ENCODE measurements at places on chromosomes 7 and 10.

DNA sequence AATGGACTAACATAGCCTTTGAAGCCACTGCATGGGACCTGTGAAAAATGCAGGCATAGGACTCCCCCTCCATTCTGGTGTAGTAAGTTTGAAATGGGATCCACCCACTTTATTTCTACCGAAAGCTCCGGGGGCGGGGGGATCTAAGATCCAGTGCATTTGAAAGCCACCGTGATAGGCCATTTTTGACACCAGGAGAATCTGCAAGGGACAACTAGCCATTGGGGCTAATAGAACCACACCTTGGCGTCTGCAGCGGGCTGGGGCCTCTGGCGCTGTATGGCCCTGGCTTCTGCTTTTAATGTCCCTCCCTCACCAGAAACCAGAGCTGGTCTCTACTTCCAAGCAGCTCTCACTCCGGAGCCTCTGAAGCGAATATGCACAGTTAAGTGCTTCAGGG, 60.1 kb upstream of the GPR26 start:
- DNase-seq = no peak

GRCh38 chr10:12375076-12375504, 25.7 kb downstream of the CAMK1D start:
- DNase-seq = no peak

GRCh38 chr7:5212633-5213285, 22.7 kb downstream of the WIPI2 start:
- DNase-seq = no peak

- peak; percentile 31 for DNase-seq
Measured at GRCh38 chr10:110643653-110644597, at the start of gene RBM20. Gene RBM20 (plus strand): TSS chr10:110644336. CDS start chr10:110644455, 119 bp downstream.

DNA sequence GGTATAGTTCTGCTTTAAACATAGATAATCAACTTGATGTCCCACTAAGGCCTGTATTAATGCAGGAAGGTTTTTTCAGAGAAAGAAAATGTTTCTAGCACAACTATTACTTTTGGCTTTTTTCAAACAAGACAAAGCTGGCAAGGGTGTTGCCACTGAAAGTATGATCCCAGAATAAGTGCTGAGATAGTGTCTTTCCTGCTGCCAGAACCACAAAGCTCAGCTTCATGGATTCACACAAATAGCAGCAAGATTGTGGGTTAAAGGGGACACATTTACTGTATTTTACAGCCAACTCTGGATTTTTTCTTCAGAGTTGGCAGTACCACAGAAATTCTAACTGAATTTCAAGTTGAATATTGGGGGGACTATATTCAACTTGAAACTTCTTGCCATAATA, 4.3 kb downstream of the NCOA4 start:
- no peak for DNase-seq

DNA sequence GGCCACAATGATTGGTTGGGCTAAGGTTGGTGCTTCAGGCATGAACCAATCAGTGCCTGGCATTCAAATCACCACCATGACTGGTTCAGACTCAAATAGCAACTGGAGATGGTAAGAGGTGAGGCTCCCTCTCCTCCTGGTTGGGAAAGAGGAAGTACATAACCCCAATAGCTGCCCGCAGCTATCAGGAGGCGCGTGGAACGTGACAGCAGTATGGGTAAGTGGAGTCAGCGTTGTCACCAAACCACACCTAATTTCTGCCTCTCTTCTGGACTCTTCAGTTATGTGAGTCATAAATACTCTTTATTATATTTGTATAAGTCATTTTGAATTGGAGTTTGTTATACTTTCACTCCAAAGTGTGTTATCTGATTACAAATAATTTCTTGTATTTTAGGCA, 17.9 kb upstream of the ITGA8 start:
- no peak for DNase-seq

DNA sequence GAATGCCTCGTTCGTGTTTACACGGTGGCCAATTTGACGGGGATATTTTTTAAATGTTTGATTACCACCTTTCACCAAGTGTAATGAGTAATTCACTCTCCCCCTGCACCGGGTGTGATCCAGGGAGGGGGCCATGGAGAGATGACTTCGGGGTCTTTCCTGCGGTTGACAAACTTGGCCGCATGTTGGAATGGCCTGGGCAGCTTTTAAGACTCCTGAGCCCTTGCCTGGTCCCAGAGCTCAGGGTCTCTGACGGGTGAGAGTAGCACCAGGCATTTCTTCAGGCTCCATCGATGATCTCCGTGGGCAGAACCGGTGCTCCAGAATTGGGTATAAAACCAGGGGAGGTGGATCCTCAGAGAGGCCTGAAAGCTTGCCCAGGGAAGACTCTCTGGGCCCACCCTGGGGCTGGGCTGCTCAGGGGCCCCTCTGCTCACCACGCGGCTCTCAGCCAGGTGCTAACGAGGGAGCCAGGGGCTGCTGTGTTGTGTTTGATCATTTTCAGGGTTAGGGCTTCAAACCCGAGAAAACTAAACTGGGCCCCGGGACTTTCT, 882 bp downstream of the ZNF282 start:
- peak; percentile 31 for DNase-seq

DNA sequence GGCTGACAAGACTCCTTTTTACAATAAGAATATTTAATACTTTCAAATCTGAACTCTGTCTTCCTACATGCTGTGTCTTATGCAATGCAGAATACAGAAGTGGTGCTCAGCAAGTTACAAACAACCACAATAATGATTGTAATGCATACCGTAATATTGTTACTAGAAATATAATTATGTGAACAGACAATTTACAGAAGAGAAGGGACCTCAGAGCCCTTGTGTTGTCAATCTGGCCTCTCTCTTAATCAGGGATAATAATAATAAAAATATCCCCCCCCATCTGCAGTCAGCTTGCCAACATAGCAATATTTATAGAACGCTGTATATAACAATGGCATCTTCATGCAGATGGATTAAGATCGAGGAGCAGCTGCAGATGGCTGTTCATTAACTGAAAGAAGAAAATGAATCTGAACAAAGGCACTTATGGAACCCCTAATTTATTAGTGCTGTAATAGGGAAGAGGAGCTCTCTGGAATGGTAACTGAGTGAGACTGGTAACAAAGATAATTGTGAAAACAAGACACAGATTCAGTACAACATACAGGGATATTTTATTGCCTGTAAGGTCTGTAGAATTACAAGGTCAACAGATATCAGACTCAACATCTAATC, 106.3 kb downstream of the TMEM26 start:
- DNase-seq = no peak

DNA sequence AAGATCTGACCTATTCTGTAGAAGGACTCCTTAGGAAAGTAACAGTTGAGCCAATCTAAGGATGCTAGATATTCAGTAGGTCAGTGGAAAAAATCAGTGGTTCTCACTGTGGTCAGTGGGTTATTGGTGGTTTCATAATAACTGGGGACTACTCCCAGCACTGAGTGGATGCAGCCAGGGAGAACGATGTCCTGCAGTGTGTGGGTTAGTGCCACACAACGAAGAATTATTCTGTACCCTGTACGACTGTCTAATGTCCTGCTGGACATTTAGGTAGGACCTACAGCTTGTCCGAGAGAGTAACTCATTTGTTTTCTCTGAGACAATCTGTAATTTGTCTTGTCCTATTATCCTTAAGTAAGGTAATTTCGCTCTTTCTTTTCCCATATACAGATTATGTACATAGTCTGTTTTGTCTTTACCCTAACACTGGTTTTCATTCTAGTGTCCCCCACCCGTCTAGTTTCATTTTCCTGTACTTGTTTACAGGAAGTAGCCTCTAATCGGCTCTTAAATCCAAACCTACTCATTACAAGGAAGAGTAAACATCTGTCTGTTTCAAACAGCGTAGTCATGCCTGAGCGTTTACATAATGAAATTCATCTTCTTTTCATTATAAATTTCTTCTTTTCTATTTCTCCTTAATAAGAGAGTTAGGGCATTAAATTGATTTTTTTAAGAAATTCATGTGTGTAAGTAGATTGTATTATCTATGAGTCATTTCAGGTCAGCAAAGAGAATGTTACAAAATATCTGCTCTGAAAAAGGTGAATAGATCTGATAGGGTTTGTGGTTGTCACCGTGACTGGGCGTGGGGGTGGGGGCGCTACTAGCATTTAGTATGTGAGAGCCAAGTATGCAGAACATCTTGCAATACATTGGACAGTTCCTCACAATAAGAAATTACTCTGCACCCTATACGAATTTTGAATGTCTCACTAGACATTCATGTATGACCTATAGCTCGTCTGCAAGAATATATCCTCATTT, 8.3 kb upstream of the ZC3HAV1L start:
- no peak for DNase-seq

DNA sequence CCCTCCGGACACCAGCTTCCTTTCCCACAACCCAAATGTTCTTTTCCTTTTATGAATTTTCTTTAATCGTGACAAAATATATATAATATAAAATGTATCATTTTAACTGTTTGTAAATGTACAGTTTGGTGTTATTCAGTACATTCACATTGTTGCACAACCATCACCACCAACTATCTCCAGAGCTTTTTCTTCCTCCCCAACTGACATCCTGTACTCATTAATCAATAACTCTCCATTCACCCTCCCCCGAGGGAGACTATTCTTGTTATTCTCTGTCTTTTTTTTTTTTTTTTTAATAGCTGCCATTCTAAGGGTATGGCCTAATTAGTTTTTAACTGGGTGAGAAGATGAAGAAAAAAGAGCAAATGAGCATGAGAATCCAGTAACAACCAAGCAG, 30.6 kb upstream of the ITGB1 start:
- DNase-seq = no peak

DNA sequence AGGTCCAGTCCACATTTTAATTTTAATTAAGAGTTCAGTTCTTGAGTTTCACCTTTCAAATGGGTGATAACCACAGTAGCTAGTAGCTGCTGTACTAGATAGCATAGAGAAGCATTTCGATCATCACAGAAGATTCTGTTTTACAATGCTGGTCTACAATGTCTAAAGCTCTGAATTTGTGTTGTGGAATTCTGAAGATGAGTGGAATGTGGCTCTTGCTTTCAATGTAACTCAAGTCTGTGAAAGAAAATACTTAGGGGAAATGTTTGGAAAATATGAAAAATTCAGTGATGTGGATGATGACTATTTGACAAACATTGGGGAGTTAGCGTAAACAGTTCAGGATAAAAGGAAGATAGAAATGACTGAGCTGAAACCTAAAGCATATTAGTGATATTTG, 139.4 kb downstream of the GNAT3 start:
- no peak for DNase-seq

DNA sequence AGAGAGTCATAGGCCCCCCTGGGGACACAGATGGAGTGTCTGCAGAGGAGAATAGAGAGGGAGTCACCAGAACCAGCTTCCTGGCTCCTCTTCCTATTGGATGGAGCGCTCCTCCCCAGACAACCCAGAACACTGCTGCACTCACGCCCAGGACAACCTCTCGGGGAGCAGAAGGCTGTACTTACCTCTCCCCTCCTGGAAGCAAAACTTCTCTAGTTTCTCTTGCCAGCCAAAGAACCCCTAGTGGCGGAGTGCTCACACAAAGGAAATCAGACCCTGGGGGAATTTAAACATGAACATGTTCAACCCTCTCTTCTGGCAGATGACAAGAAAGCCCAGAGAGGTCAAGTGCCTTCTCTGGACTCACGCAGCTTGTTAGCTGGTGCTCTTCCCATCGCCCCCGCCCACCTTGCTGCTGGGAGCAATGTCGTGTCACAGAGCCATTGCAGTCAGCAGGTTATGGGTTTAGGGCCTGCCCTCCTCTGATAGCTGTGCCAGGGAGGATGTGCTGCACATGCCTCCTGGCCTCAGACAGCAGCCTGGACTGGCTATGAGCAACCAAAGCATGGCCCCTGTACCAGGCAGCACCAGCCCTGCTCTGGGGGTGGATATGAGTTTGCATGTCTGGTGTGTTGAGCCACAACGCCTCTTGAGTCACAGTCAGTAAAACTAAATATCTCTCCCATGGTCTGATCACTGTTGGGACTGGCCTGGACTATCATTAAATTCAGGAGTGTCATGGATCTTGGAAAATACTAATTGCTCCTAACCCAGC, 84.4 kb downstream of the SLIT1 start:
- no peak for DNase-seq

GRCh38 chr7:25405736-25406135, 177.4 kb upstream of the NPVF start:
- DNase-seq = no peak

DNA sequence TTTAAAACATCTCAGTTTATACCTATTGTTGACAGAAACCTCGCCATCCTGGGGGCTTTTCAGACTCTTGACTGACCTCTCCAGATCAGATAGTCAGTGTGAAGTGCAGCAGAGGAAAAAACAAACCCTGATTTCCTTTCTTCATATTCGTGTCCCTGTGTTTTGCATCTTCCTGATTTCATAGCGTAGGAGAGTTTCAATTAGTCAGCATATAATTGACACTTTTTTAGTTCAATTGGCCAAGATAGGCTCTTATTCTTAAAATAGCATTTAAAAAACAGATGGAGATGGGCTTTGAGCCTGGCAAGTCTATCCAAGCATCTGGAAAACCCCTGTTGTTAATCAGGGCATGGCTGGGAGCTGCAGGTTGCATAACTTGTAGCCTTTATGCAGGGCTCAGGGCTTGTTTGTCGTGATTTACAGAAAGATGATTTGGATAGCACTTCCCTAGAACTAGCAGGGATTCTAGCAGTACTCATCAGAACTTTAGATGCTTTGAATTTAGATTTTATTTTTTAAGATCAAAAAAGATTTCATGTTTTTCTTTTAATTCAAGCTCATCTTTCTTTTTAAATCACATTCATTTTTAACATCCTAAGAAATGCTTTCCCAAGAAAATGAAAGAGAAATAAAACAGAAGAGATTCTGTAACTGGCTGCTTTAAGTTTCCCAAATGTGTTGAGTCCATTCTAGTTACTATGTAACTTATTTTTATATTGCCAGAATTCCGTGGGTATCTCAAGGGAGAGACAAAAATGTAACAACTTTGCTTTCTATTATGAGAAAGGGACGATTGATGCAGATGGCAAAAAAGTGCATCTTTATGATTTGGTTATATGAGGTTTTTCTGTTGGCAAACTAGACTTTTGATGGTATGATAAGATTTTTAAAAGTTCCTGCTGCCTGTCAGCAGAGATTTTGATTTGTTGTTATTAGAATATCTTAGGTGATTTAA, 270.8 kb upstream of the FZD8 start:
- no peak for DNase-seq
